T follicular helper cell (primary cell): ENCODE measurements at places on chromosomes 4 and X.

GRCh38 chr4:158726633-158727032 is 3.4 kb upstream of the PPID start:
- no peak for DNase-seq

DNA sequence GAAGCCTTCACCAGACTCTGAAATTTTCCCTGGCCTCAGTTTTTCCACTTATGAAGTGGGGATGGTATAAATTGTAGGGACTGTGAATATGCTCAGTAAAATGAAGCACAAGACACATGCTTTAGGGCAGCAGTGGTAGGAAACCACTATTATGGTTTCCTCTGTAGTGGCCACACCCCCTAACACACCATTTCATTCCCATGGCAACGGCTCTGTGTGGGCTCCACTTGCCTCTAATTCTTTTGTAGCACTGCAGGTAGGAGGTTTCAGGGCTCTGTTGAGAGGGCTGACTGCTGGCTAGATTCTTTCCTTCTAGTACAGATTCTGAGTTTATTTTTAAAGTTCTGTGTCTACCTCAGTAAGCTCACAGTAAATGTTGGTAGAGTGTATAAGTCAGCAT is 3.5 kb upstream of the VMA21 start:
- DNase-seq = peak; percentile 51

DNA sequence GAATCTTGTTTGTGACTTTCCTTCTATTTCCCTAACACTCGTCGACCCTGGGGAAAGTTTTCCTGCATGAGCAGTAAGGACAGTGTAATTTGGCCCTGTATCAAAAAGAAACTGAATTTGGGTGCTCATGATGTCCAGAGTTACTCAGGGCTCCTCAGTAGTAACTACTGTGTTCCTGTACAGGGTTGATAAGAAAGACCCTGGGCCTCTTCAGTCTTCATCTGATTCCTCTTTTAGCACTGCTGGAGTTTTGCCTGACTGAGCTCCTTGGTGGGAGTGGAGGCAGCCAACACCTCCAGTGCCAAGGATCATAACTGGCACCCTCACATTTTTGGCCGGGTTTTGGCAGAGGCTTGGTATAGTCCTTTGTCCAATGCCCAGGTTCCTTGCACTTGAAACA is 7.1 kb upstream of the AREG start:
- DNase-seq = no peak

GRCh38 chrX:24610516-24610915 is 36.6 kb downstream of the PCYT1B start:
- no peak for DNase-seq
